Endothelial cell of umbilical vein (primary cell): ENCODE measurements at places on chromosomes 16 and 17.
A peak's percentile ranks its signal among the peaks of the same experiment; 100 is the strongest.

DNA sequence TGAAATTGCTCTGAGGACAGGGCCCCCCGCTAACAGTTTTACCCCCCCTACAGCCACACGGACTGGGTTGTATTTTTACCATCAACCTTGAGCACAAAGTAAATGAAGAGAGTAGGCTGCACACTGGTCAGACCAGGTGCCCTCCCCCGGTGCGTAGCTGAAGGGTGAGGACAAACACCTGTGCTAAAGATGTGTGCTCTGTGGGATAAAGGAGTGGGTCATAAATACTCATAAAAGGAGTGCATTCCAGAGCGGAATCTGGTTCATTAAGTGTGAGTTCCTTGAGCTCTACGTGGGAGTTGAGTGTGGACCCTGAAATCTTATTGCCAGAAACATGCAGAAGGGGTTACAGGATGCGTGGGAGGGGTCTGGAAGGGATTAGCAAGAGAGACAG is 217.0 kb downstream of the CCDC182 start:
- H3K27me3 ChIP-seq: no peaks in the 10 kb centered on the region
- H3K4me3 ChIP-seq: no peak overlapping the region
- no peak for DNase-seq

DNA sequence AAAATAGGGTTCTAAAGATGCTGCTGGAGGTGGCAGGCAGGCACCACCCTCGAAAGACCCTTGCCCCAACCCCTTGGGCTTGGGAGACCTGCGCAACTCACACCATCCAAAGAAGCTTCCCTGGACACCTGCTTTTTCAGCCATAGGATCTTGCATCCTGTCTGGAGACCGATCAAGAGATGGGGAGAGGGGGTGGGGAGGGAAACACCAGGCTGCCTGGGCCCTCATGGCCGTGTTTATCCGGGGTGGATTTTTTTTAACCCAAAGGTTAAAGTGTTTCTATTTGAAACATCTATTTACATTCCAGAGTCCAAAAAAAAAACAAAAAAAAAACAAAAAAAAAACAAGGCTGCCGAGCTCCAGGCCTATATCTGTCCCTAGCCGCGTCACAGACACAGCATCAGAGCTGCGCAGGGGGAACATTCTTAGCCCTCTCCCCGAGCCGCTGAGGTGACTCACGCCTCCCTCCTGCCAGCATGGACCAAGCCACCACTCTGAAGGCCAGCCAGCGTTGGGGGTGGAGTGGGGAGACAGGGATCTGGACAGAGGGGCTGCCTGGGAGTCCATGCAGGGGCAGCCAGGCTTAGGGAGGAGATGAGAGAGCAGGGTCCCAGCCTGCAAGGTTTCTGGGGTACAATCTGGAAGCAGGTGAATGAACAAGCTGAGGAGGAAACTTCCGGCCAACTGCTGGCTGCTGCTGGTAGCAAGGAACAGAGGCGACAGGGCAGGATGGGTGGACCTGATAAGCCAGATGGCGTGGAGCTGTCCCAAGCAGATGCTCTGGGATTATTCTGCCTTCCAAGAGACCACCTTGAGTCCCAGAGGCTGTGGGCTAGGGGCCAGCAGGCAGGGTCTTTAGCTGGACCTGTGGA is 14.8 kb downstream of the HDAC5 start:
- no peaks in the 10 kb centered on the region for H3K36me3 ChIP-seq
- H3K4me3 ChIP-seq: no peak overlapping the region
- H3K27ac ChIP-seq: no peak overlapping the region
- no peaks in the 10 kb centered on the region for H3K27me3 ChIP-seq
- peaks cover 14% of the 10 kb centered on the region for H3K4me1 ChIP-seq

- no peaks in the 10 kb centered on the region for H3K36me3 ChIP-seq
- H3K4me1 ChIP-seq: peaks cover 4% of the 10 kb centered on the region
- H3K27ac ChIP-seq: no peak overlapping the region
- no peak overlapping the region for H3K4me3 ChIP-seq
Observed at GRCh38 chr17:37848690-37849616, 75.3 kb upstream of the TBC1D3K start.

DNA sequence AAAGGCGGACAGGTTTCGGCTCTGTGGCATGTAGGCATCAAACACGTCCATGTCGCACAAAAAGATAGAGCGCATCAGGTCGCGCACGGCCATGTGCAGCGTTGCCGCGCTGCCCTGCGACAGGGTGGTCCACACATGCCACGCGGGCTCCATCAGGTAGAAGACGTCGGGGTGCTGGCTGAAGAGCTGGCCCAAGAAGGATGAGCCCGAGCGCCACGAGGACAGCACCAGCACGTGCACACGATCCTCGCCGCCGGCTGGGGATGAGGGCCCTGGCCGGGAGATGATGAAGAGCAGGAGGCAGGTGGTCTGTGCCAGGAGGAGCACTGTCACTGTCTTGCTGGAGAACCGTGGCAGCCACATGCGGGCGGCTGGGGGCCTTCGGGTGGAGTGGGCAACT is 5.9 kb downstream of the CHST5 start:
- no peaks in the 10 kb centered on the region for H3K4me1 ChIP-seq
- DNase-seq: no peak
- H3K27ac ChIP-seq: no peak overlapping the region
- no peaks in the 10 kb centered on the region for H3K27me3 ChIP-seq
- H3K4me3 ChIP-seq: no peak overlapping the region

- H3K4me3 ChIP-seq: peak overlapping the region; percentile 1
- peak; percentile 85 for DNase-seq
- H3K36me3 ChIP-seq: no peaks in the 10 kb centered on the region
- H3K27me3 ChIP-seq: no peaks in the 10 kb centered on the region
Observed at GRCh38 chr17:35540589-35541404, 3.3 kb upstream of the SLFN12L start.

- H3K4me1 ChIP-seq: peaks cover 36% of the 10 kb centered on the region
- peak overlapping the region; percentile 60 for H3K27ac ChIP-seq
- DNase-seq: peak; percentile 86
- H3K4me3 ChIP-seq: peak overlapping the region; percentile 80
- no peaks in the 10 kb centered on the region for H3K27me3 ChIP-seq
- peaks cover 12% of the 10 kb centered on the region for H3K36me3 ChIP-seq
Observed at GRCh38 chr17:7561028-7561575, 617 bp upstream of the SENP3 start.

- H3K4me1 ChIP-seq: no peaks in the 10 kb centered on the region
- no peak overlapping the region for H3K4me3 ChIP-seq
- DNase-seq: no peak
Observed at GRCh38 chr16:6012716-6013115, 915.1 kb upstream of the EEF2KMT start.

GRCh38 chr16:86598607-86599565 is 20.5 kb downstream of the FOXL1 start:
- no peaks in the 10 kb centered on the region for H3K4me1 ChIP-seq
- DNase-seq: no peak
- no peaks in the 10 kb centered on the region for H3K36me3 ChIP-seq
- H3K4me3 ChIP-seq: no peak overlapping the region
- no peak overlapping the region for H3K27ac ChIP-seq
- H3K27me3 ChIP-seq: no peaks in the 10 kb centered on the region

DNA sequence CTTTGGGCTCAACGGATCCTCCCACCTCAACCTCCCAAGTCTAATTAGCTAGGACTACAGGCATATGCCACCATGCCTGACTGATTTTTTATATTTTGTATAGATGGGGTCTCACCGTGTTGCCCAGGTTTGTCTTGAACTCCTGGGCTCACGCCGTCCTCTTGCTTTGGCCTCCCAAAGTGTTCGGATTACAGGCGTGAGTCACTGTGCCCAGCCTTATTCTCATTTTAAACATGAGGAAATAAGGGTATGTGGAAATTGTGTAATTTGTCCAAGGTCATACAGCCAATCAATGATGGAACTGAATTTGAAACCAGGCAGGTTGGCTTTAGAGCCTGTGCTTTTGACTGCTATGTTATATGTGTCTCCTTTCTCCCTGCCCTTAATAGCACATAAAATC is 27.4 kb upstream of the AQP8 start:
- no peak for DNase-seq
- H3K36me3 ChIP-seq: no peaks in the 10 kb centered on the region
- no peaks in the 10 kb centered on the region for H3K4me1 ChIP-seq
- H3K27me3 ChIP-seq: no peaks in the 10 kb centered on the region
- no peak overlapping the region for H3K4me3 ChIP-seq
